ENCODE measurements at places on chromosomes 13 and 19.

GRCh38 chr19:41616792-41617621 is 9.9 kb downstream of the CEACAM4 start:
- DNase-seq: peak; percentile 46

GRCh38 chr13:30652746-30653386 is 35.1 kb downstream of the USPL1 start:
- DNase-seq: no peak

DNA sequence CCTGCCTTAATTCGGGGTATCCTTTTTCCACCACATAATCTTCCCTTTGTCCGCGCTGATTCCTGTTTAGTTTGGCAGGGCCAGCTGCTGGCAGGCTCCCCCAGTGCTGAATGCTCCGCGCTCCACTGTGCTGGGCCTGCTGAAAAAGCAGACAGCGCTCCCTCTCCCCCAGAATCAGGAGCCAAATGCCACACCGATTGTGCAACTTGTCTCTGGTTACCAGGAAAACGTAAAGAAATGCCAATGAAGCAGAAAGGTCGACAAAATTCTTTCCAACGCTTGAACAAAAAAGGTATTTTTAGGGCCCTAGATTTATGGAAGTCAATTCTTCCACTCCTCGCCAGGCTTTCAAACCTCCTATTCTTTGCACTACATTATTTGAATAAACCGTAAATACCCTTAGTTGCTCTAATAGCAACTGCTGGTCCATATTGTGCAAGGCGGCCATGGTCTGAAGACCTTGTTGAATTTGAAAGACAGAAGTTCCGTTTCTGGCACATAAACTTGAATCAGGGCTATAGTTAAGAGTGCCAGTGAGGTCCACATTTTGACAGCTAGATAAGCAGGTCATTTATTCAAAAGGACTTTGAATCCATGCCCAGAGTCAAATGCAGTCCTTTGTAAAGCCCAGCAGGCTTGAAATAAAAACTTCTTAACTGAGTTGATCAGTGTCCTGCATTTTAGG is 206.7 kb upstream of the RFC3 start:
- DNase-seq: no peak

- peak; percentile 62 for DNase-seq
These were observed 352.6 kb downstream of the ENOX1 start for GRCh38 chr13:43434191-43434590.

DNA sequence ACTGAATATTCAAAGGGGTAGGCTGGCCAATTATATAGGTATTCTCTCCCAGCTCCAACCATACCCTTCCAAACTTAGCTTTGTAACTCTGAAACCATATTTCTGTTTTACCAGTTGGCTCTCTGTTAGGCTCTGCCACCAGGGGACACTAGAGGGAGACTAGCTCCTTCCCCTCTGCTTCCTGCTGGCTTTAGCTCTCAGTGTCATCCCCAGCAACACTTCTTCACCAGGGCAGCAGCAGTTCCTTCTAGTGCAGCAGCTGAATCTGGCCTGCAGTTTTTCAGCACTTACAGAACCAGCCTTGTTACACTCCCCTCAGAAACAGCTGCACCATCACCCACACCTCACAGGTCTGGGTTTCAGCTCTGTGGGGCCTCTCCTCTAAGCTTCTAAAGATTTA is 51.0 kb upstream of the DOCK9 start:
- peak; percentile 44 for DNase-seq

DNA sequence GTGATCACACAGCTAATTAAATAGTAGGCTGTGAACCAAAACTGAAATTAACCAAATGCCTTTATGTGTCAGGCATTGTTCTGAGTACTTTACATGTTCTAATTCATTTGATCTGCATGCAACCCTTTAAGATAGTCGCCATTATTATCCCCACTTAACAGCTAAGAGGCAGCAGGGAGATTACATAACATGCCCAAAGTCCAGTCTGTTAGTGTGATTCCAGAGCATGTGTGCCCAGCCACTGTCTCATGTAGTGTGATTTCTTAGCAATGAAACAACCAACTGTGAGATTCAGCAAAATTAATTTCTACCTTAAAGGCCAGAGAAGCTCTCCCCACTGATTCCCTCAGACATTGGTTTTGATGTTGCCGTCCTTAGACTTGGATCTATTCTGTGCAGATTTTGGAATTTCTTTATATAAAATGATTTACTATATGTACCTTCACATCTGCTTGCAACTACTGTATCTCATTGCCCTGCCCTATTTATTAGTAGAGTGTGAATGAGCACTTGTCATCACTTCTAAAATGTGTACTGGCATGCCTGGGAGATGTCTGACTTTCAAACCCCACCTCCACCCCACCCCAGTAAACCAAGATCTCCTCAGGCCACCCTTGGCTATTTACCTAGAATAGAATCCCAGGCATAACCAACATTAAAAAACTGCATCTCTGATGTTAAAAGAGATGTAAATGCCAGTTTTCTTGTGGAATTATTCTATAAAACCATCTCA is 41.2 kb downstream of the POLR1D start:
- no peak for DNase-seq

- no peak for DNase-seq
These were observed 43.1 kb downstream of the ZNF726 start for GRCh38 chr19:23957660-23958281.

DNA sequence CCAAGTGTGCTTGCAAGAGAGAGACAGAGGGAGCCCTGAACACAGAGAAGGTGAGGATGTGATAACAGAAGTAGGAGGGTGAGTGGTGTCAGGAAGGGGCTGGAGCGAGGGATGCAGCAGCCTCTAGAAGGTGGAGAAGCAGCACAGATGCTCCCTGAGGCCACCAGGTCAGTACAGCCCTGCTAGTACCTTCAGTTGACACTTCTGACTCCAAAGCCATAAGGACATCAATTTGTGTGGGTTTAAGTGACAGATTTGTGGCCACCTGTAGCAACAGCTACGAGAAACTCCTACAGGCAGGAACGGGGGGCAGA is 6.9 kb downstream of the ERICH4 start:
- no peak for DNase-seq

- no peak for DNase-seq
These were observed 107.0 kb downstream of the SIPA1L3 start for GRCh38 chr19:38013913-38014580.

DNA sequence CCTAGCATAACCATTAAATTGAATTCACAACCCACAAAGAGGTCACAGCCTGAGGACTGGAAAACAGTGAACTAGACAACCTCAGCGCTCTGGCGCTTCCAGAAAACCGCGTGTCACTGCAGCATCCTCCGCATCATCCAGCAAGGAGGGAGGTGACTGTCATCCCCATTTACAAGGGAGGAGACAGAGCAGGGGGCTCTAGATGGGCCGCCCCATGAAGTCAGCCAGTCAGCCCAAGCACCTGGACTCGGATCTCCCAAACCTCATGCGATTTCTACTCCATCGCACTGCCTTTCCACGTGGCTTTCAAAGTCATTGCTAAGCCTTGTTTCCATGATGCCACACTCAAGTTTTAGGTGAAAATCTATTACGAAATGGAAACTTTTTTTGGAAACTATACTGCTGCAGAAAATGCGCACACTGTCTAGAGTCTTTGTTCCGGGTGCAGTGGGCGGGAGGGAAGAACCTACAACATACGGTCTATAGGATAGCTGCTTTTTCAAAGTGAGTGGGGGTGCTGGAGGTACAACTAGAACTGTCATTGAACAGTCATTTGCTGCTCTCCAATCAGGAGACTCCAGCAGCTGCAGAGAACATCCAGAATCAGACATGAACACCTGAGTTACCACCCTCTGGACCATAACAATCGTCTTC is 2.8 kb downstream of the AP3D1 start:
- DNase-seq: no peak

DNA sequence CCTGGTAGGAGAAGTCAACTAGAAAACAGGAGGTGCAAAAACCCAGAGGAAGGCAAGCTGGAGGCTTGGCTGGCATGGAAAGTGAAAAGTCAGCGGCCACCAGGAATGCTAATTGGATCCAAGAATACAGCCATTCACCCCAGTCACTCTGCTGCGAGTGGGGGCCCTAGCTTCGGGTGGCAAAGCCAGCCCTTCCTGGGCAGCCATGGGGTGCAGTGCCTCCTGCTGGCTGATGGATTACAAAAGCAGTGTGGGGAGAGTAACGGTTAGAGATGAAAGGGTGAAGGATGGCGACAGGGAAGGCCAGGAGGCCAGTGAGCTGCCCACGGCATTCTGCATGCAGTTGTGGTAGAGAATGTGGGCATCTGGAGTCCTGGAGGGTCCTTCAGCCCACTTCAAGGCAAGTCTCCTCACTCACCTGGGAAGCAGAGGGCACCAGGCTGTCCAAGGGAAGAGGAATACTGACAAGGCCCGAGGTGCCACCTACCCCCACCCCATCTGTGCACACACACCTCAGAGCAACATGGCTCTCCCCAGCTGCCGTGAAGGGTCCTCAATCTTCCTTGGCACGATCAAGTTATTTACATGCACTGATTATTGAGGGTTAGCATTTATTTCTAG is 20.3 kb upstream of the EPHX3 start:
- DNase-seq: peak; percentile 32

GRCh38 chr19:5718037-5718578 is 1.8 kb downstream of the LONP1 start:
- peak; percentile 73 for DNase-seq

GRCh38 chr13:37148501-37148900 is 43.0 kb upstream of the CSNK1A1L start:
- no peak for DNase-seq

GRCh38 chr19:2229103-2230032 is 6.8 kb downstream of the PLEKHJ1 start:
- no peak for DNase-seq

- no peak for DNase-seq
These were observed 191.0 kb upstream of the IRS2 start for GRCh38 chr13:109977212-109977968.

Measured in suppressor macrophage (primary cell).